Activated CD4-positive, alpha-beta T cell treated with anti-CD3 and anti-CD28 coated beads, Interleukin-2, amount 10 ng/mL, durations not matched to agents 24 days and 14 days (primary cell): ENCODE measurements at places on chromosomes 7 and 10.

GRCh38 chr10:121497513-121498470 lies 100.5 kb downstream of the FGFR2 start:
- no peak for DNase-seq
- no peaks in the 10 kb centered on the region for H3K4me1 ChIP-seq
- H3K27ac ChIP-seq: no peak overlapping the region
- H3K27me3 ChIP-seq: no peaks in the 10 kb centered on the region
- no peaks in the 10 kb centered on the region for H3K36me3 ChIP-seq
- H3K4me3 ChIP-seq: no peak overlapping the region

DNA sequence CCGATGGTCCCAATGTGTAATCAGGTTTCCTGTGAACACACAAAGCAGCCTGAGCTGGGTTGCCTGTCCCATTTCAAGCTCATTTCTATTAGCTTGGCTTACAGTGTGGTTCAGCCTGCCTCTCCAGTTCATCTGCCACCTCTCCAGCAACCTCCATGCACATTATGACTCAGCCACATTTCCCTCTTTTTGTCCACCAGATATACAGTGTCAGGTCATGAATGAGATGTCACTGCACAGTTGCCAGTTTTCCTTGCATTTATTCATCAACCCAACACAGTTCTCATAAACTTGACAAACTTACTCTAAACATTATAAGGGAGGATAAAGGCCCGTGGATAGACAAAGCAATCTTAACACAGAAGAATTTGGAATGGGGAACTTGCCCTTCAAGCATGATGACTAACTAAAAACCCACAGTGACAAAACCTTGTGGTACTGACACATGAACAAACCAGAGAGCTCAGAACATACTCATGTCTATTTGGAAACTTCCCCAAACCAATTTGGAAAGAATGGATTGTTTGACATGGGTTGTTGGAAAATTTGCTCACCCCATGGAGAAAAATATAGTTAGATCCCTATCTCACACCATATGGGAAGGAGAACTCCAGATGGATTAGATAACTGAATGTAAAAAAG lies 2.5 kb upstream of the CFAP58 start:
- peak; percentile 64 for DNase-seq
- no peak overlapping the region for H3K4me3 ChIP-seq
- no peaks in the 10 kb centered on the region for H3K36me3 ChIP-seq
- H3K4me1 ChIP-seq: peaks cover 14% of the 10 kb centered on the region

DNA sequence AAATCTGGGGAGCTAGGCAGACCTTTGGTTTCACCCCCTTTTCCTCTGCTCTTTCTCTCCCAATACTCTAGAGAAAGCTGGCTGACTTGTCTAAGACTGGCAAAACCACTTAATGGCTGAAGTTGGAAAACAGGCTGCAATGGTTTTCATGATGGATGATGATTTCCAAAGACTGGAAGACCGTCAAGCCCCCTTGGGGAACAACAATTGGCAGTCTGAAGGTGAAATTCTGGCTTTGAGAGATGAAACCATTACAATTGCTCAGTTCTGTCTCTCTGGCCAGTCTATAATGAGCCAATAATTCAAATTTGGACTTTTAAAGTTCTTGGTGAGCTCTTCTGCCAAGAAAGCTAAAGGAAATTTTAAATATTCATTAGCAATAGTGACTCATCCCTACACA lies 680.5 kb downstream of the PARD3 start:
- peaks cover 5% of the 10 kb centered on the region for H3K27me3 ChIP-seq
- H3K4me3 ChIP-seq: no peak overlapping the region
- H3K27ac ChIP-seq: no peak overlapping the region
- H3K4me1 ChIP-seq: no peaks in the 10 kb centered on the region

- H3K36me3 ChIP-seq: no peaks in the 10 kb centered on the region
- DNase-seq: no peak
- H3K4me3 ChIP-seq: no peak overlapping the region
- no peak overlapping the region for H3K27ac ChIP-seq
- H3K4me1 ChIP-seq: no peaks in the 10 kb centered on the region
- H3K27me3 ChIP-seq: no peaks in the 10 kb centered on the region
These were observed 109.8 kb upstream of the PTN start for GRCh38 chr7:137453356-137453755.

- no peaks in the 10 kb centered on the region for H3K4me1 ChIP-seq
- no peak overlapping the region for H3K4me3 ChIP-seq
- no peaks in the 10 kb centered on the region for H3K27me3 ChIP-seq
- H3K36me3 ChIP-seq: no peaks in the 10 kb centered on the region
These were observed 243.2 kb upstream of the TMEM229A start for GRCh38 chr7:124276005-124276622.

DNA sequence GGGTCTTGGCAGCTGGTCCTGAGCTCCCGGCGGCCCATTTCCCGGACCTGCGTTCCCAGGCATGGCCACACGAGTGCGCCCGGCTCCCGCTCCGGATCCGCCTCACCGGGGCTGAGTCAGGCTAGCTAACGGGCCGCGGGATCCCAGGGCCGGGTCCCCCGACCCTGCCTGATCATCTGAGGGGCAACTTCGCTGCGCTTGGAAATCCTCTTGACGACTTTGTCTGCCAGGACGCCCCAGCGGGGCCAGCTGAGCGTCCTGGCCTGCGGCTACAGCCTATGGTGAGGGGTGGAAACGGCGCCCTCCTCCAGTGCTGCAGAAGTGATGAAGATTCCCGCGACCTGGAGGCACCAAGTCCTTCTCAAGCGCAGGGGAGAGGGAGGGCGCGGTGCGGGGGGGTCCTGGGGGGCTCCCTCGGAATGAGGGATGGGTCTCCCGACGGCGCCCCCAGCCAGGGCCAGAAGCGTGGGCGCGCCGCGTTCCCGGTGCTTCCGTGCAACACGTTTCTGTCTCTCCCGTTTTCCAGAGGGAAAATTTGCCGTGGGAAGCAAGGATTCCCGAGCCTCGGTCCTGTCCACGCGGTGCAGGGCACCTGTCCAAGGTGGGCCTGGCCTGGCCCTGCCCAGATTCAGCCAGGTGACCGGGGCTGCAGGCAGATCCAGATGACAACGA lies 212.4 kb downstream of the CCSER2 start:
- peak overlapping the region; percentile 73 for H3K4me3 ChIP-seq
- peaks cover 9% of the 10 kb centered on the region for H3K4me1 ChIP-seq

DNA sequence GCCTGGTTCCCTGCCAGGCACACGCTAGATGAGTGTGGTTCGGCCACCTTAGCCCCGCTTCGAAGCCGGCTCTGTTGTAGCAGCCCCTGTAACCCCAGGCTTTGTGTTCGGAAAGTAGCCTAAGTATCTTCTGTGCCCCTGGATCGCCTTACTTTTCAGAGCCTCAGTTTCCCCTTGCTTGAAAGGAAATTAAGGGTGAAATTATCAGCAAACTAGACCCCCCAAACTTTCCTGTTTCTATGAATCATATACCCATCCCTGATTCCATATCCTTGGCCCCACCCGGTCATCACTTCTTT lies 312 bp downstream of the PDCD11 start:
- no peak for DNase-seq
- no peaks in the 10 kb centered on the region for H3K27me3 ChIP-seq
- H3K4me3 ChIP-seq: peak overlapping the region; percentile 87
- peaks cover 61% of the 10 kb centered on the region for H3K36me3 ChIP-seq

DNA sequence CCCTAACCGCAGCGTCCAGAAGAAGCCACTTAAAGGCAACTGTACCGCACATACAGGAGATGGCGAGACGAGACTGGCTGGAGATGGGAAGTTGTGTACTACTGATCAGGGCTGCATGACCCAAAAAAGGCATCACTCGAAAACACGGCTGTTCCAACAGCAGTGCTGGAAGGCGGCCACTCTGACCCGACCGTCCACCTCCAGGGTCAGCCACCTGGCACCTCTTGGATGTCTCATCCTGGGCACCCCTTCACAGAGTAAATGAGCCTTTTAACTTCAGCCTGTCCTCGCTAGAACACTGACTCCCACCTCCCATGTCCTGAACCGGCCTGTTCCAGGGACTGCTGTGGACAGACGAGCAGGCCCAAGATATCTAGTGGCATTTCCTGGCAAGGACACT lies 180.7 kb downstream of the DIP2C start:
- peaks cover 10% of the 10 kb centered on the region for H3K4me1 ChIP-seq
- H3K36me3 ChIP-seq: no peaks in the 10 kb centered on the region
- no peak for DNase-seq

DNA sequence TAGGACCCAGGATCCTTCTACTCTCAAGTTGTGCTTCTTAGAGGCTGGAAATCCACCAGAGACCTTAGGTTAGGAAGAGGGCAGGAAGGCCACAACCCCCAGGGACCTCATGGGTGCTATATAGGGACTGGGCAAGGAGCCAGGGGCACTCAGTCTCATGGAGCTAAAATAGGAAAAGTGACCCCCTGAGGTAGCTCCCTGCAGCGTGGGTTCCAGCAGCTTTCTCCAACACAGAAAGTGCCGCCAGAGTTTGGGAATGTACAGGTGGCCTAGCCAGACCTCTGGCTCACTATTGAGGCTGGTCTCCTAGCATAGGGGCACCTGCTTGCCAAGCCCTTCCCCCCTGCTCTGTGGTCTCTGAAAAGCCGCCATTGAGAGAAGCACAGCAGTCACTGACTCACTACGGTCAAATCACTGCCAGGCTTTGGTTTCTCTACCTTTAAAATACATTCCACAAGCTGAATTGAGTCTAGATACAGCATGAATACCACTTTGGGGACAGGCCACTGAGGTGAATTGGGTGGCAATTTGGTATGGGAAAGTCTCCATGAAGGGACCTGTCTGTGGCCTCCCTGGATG lies 333.2 kb upstream of the PODXL start:
- peaks cover 5% of the 10 kb centered on the region for H3K27me3 ChIP-seq
- no peak overlapping the region for H3K27ac ChIP-seq
- no peak overlapping the region for H3K4me3 ChIP-seq
- no peaks in the 10 kb centered on the region for H3K36me3 ChIP-seq

DNA sequence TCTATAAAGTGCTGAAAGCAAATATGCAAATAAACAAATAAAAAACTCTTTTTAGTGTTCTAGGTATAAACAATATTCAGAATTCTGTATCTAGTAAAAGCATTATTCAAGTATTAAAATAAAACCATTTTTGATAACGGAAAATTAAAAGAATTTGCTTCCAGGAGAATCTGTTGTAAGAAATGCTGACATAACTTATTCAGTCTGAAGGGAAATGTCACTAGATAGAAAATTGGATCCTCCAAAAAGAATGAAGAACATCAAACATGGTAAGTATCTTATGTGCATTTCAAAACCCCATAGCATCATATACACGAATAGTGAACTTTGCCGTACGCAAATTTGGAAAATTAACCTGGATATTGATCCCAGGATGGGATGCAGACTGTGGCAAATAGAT lies 506.7 kb downstream of the GLRX3 start:
- peaks cover 4% of the 10 kb centered on the region for H3K27me3 ChIP-seq
- no peak overlapping the region for H3K27ac ChIP-seq

- H3K27me3 ChIP-seq: no peaks in the 10 kb centered on the region
- no peak for DNase-seq
- no peaks in the 10 kb centered on the region for H3K4me1 ChIP-seq
- no peak overlapping the region for H3K4me3 ChIP-seq
- no peaks in the 10 kb centered on the region for H3K36me3 ChIP-seq
- H3K27ac ChIP-seq: no peak overlapping the region
These were observed 450.0 kb upstream of the FZD8 start for GRCh38 chr10:36092116-36092515.

DNA sequence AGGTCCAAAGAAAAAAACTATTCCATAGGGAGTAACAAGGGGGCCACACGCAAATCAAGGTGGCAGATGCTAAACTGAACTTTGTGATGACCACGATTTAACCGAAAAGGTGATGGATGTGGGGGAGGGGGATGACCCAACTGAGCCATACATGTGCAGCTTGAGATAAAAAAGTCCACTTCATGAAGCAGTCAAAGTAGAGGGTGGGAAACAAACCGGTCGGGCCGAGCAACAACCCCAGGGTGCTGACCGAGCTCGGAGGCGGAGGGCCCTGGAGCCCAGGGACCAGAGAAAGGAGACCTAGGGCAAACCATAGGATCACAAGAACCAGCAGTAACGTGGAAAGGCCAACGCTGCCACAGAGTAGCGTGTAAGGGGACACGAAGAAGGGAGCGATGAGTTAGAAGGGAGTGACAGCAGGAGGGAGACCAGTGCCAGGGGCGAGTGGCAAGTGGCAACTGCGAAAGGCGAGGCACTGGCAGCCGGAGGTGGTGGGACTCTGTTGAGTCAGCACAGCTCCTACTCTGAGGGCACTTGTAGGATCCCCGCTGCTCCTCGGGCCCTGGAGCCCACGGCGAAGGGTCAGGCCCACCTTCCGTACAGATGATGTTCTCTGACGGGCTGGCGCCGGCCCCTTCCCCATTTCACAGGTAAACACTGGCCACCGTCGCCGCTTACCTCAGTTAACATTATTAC lies 540 bp downstream of the SNX13 start:
- peak; percentile 84 for DNase-seq
- peak overlapping the region; percentile 93 for H3K27ac ChIP-seq
- peaks cover 15% of the 10 kb centered on the region for H3K27me3 ChIP-seq
- H3K4me1 ChIP-seq: peaks cover 36% of the 10 kb centered on the region

DNA sequence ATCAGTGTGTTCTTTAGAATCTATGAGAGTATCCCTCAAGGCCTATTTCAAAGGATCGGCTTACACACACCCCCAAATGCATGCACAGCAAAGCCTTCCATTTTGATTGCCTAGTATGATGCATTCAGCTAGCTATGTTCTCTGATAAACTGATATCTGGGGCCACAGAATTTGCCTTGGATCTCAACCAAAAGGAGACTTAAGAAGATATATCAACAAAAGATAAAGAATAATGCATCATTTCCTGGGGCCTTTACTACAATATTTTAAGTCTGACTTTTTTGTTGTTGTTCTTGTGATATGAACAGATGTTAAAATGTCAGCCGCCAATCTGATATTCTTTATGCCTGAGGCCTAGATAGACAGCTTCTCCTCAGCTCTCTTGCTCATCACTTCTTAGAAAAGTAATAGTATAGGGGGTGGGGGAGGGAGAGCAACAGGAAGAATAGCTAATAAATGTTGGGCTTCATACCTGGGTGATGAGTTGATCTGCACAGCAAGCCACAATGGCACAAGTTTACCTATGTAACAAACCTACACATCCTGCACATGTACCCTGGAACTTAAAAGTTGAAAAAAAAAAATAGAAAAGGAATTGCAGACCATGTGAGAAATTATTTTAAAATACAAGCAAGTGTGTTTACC lies 792.9 kb upstream of the GHITM start:
- no peak overlapping the region for H3K27ac ChIP-seq
- H3K4me1 ChIP-seq: no peaks in the 10 kb centered on the region
- no peaks in the 10 kb centered on the region for H3K36me3 ChIP-seq
- H3K4me3 ChIP-seq: no peak overlapping the region
- DNase-seq: no peak
- H3K27me3 ChIP-seq: no peaks in the 10 kb centered on the region

DNA sequence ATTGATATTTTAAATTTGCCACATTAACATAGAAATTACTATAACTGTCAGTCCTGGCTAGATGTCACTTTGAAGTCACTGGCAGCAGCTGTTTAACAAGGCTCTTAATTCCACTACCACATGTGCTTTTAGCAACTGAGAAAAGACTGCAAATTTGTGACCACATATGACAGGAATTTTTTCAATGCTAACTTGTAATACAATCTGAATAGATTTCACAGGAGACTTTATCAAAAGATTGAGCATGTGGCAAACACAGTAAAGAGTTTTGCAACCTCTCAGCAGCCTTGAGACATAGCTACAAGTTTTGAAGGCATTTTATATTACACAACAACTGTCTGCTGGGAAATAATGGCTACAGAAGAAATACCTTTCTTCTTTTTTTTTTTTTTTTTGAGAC lies 73.0 kb downstream of the MICU1 start:
- H3K27ac ChIP-seq: no peak overlapping the region
- H3K4me1 ChIP-seq: no peaks in the 10 kb centered on the region
- no peak for DNase-seq

GRCh38 chr7:114959931-114960330 lies 38.0 kb downstream of the MDFIC start:
- H3K36me3 ChIP-seq: peaks cover 52% of the 10 kb centered on the region
- H3K27me3 ChIP-seq: no peaks in the 10 kb centered on the region
- H3K4me1 ChIP-seq: peaks cover 51% of the 10 kb centered on the region
- DNase-seq: no peak
- H3K4me3 ChIP-seq: no peak overlapping the region
- peak overlapping the region; percentile 13 for H3K27ac ChIP-seq
